ENCODE measurements at places on chromosomes 13 and 19. TPM values are rescaled to one million over a fixed set of nuclear protein-coding genes. Genes with fewer than 3 reads are reported as not detected.

CASP14 gene
- total RNA-seq = 314 TPM

PRR12 gene
- 30.7 TPM for total RNA-seq

LCP1 gene
- 50.2 TPM for total RNA-seq

TMIGD2 gene
- not detected for total RNA-seq

ZSCAN4 gene
- total RNA-seq = not detected

NLRP9 gene
- total RNA-seq = not detected

DNA sequence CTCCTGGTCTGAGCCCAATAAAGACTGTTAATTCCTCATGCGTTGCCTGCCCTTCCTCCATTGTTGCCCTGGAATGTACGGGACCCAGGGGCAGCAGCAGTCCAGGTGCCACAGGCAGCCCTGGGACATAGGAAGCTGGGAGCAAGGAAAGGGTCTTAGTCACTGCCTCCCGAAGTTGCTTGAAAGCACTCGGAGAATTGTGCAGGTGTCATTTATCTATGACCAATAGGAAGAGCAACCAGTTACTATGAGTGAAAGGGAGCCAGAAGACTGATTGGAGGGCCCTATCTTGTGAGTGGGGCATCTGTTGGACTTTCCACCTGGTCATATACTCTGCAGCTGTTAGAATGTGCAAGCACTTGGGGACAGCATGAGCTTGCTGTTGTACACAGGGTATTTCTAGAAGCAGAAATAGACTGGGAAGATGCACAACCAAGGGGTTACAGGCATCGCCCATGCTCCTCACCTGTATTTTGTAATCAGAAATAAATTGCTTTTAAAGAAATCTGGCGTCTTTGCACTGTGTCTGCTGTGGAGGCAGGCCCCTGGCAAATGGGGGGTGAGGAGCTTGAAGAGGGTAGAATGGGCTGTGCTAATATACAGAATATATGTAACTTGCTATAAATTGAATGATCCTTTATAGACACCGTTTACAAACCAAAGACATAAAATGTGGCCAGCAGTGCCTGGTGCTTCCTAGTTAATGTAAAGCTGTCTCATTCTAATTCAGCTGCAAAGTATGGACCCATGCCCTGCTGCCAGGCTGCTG, 4.2 kb upstream of the RPS11 start:
- no peak for DNase-seq

GRCh38 chr19:31981545-31981944, 363.9 kb upstream of the ZNF507 start:
- no peak for DNase-seq

- DNase-seq = no peak
These were observed 244.5 kb downstream of the SPRY2 start for GRCh38 chr13:80096383-80096782.

DNA sequence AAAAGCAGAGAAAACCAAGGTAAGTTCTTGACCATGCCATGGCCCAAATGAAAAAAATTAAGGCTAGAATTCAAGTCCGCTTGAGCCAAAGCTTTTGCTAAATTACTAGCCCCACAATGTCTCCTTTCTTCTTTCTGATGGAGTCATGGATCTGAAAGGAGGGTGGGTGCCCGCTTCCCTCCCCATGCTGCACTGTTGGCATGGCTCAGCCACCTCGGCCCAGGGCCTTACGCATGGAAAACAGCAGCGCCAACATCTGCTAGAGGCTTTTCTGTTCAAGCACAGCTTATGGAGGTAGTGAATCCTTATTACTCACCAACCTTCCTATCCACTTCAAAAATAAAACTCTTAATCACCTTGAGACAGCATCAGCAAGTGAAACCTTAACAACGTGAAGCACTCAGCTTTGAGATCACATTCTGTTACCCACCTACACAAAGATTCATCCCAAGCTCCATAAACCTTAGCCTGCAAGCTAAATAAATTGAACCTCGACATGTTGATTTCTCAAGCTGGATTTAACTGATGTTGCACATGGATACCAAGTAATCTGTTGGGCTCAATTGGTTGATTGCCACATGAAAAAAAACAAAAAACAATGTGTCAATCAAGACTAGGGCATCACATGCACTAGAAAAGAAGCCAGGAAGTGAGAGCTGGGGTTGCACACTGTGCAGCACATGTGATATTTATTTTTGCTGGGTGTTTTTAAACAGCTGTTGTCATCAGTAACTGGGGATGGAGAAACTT, 43.4 kb downstream of the TPT1 start:
- no peak for DNase-seq

GRCh38 chr19:13044231-13044836, 49.1 kb downstream of the NFIX start:
- DNase-seq = no peak

GRCh38 chr13:73704587-73704986, 429.6 kb downstream of the KLF12 start:
- DNase-seq = no peak

DNA sequence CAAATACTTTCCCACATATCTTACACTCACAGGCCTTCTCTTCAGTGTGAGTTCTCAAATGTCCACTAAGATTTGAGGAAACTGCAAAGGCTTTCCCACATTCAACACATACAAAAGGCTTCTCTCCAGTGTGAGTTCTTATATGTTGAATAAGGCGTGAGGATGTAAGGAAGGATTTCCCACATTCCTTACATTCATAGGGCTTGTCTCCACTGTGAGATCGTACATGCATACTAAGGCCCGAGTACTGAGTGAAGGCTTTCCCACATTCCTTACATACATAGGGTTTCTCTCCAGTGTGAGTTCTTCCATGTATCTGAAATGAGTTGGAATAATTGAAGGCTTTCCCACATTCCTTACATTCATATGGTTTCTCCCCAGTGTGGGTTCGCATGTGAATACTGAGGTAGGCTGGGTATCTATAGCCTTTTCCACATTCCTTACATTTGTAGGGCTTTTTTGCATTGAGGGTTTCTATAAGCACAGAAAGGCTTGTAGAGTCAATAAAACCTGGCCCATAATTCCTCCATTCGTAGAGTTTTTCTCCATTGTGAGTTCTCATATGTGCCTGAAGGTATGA, 9.6 kb downstream of the ZNF426 start:
- DNase-seq = no peak

GRCh38 chr19:8393871-8394250, 3.7 kb downstream of the RAB11B start:
- DNase-seq = no peak

DNA sequence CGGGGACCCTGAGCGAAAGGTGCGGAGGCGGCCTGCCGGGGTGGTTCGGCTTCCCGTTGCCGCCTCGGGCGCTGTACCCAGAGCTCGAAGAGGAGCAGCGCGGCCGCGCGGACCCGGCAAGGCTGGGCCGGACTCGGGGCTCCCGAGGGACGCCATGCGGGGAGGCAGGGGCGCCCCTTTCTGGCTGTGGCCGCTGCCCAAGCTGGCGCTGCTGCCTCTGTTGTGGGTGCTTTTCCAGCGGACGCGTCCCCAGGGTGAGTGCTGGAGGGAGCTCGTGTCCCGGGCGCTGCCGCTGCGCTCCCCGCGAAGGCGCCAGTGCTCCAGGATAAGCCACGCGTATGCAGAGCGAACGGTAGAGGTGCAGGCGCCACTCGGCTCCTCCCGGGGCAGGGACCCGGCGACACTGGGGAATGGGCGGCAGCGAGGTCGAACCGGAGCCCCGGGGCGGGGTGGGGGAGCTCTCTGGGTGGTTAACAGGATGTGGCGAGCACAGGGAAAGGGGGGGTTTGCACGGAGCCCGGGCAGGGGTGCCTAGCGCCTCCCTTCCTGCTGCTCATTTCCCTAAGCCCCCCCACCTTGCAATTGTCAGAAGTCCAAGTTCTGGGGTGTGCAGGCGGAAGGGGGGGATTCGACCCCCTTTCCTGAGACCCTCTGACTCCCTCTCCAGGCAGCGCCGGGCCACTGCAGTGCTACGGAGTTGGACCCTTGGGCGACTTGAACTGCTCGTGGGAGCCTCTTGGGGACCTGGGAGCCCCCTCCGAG, at the start of gene IL27RA:
Gene IL27RA, plus strand, starts transcription at position 44 of the 762 bp plus-strand sequence. Its CDS starts 111 bp downstream, at position 155.
- no peak for DNase-seq

DNA sequence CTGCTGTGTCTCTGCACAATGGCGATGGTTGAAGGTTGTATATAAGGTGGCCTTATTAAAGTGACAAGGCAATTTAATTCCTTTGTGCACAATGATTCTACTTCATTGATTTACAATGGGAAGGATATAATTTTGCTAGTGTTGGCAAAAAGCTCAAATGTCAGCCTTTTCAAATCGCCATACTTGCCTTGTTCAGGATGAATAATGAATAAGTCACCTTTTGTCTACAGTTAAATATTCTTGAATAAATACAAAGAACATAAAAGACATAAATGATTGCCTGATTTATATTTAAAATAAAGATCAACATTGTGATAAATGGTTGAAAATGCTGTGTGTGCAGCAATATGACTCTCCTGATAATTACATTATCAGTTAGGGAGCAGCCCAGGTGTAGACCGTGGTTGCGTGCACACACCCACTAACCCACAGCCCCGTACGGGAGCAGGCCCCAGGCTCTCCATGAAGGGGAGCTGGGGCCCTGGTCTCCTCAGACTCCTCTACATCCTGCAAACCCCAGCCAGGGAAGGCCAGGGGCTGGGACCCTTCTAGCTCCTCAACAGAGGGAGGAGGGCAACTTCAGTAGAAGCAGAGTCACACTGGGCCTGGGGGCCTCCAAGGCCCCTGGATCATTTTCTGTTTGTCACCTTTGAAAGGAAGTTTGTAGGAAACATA, 64.9 kb downstream of the TEX29 start:
- no peak for DNase-seq

All from suprapubic skin (tissue), 4 donors.